ENCODE measurements at places on chromosomes 2 and 18. TPM values are rescaled to one million over a fixed set of nuclear protein-coding genes. Genes with fewer than 3 reads are reported as not detected.

Gene RMC1
- total RNA-seq: 18.6 TPM

Gene REV1
- 35.5 TPM for total RNA-seq

Gene RGPD3
- not detected for total RNA-seq

Gene UGT1A8
- total RNA-seq: not detected

Gene G6PC2
- not detected for total RNA-seq

Gene DUSP2
- total RNA-seq: 1.0 TPM

Gene ZNF804A
- total RNA-seq: 16.8 TPM

Gene ROCK2
- total RNA-seq: 50.5 TPM

Measured in SJCRH30 (cell line).